Activated CD4-positive, alpha-beta T cell treated with anti-CD3 and anti-CD28 coated beads, Interleukin-2, amount 50 U/mL, for 1 hour (primary cell): ENCODE measurements at places on chromosomes 5 and 9.
A peak's percentile ranks its signal among the peaks of the same experiment; 100 is the strongest.

GRCh38 chr5:102295534-102296177 is 428 bp downstream of the SLCO4C1 start:
- DNase-seq: no peak

- no peak for DNase-seq
Observed at GRCh38 chr5:116009806-116010205, 22.5 kb upstream of the ARL14EPL start.

GRCh38 chr5:147188200-147189108 is 46.4 kb upstream of the STK32A start:
- peak; percentile 16 for DNase-seq

DNA sequence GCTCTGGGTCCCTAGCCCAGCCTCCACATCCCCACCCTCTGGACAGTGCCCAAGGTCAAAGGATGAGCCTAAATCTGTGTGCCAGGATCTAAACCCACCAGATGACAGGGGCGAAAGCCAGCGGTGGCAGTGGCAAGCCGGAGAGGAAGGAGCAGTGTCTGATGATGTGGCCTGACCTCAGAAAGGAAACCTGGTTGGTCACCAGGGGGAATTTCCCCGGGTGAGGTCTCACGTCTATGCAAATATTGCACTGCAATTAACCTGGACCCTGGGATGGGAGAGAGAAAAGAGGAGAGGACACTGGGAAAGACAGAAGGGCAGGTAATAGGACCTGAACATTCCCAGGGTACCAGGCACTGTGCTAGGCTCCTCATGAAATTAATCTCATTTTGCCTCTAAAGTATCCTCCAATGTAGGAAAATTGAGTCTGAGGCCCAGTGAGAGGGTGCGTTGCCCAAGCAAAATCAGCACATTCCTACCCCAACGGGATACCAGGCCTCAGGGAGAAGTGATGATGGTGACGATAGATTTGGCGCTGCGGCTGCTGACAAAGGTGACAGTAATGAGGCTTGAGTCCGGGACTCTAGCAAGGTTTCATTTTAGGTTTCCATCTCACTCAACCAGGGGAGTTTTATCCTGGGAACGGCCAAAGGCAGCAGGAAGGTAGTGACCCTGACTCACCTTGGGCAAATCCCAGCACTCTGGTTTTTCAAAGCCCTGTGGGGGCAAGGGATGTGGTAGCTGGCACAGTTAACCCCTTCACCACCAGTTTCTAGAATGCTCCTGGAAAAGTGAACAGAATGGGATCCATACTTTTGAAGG is 13.4 kb upstream of the TNIP1 start:
- peak; percentile 29 for DNase-seq

- no peak for DNase-seq
Observed at GRCh38 chr9:123069010-123069481, 35.6 kb downstream of the GPR21 start.

- DNase-seq: peak; percentile 61
Observed at GRCh38 chr9:94860678-94861588, 134.4 kb downstream of the AOPEP start.

- DNase-seq: no peak
Observed at GRCh38 chr9:138075961-138076649, 198.5 kb downstream of the CACNA1B start.

DNA sequence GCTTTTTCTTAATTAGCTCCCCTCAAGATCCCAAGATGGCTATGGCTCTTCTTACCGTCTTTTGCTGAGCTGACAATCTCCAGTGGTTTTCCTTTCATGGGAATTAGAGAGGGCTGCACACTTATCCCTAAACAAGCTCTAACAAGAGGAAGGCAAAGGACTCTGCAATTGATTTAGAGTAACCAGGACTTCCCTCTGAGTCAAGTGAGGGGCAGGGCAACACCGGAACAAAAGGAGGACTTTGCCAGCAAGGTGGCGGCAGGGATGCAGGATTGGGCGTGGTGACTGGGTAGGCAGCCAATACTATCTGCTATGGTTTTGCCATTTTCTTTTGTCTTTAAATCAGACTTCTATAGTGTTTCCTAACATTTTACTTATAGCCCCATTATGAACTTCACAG is 9.8 kb downstream of the SLC44A1 start:
- no peak for DNase-seq

GRCh38 chr5:52177193-52177592 is 610.5 kb upstream of the ITGA1 start:
- DNase-seq: no peak

- no peak for DNase-seq
Observed at GRCh38 chr5:134209477-134210245, 16.2 kb downstream of the PPP2CA start.

- no peak for DNase-seq
Observed at GRCh38 chr9:134653259-134654009, 11.8 kb downstream of the COL5A1 start.

GRCh38 chr9:18675332-18675731 is 201.4 kb downstream of the ADAMTSL1 start:
- no peak for DNase-seq

GRCh38 chr9:81906671-81907070 is 21.6 kb upstream of the SPATA31D4 start:
- no peak for DNase-seq

DNA sequence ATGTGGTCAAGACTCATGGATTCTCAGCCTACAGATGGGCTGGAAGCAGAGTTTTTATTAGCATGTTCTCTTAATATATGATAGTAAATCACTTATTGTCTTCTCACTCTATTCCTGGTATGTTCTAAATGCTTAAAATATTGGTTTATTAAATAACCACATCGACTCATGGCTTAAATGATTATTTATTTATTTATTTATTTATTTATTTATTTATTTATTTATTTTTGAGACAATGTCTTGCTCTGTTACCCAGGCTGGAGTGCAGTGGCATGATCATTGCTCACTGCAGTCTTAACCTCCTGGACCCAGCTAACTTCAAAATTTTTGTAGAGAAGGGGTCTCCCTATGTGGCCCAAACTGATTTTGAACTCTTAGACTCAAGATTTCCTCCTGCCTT is 457.2 kb upstream of the TNC start:
- no peak for DNase-seq

GRCh38 chr5:110899566-110900412 is 161.0 kb downstream of the SLC25A46 start:
- DNase-seq: no peak

GRCh38 chr9:79759460-79759859 is 187.7 kb downstream of the TLE4 start:
- no peak for DNase-seq

DNA sequence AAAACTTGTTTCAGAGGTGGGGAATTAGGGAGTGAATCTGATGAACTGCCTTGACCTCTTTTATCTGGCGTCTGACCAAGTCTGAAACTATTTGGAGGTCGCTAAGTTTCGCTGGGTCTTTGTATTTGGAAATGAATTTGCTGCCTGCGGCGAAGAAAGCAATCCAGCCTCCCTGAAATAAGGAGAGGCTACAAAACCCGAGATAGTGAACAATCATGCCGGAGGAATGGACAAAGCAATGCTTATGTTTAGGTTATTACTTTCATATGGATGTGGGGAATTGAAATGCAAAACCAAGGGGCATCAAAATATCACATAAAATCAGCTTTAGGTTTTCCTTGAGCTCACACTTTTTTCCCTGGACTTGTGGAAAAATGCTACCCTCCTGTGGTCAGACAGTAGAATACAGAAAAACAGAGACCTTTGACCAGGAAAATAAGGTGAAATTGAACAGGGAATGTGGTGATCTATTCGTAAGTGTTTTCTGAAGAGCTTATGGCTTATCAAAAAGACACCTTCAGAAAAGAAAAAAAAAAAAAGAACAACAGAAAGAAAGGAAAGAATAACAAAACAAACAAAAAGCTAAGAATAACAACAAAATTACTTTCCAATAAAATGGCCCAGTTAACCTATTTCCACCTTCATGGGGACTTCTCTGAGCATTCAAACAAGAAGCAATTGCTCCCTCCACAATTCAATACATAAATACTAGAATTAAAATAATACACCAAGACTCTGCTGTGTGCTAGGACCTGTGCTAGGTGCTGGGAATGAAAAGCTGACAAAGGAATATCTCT is 68.6 kb upstream of the DPYSL3 start:
- DNase-seq: no peak

DNA sequence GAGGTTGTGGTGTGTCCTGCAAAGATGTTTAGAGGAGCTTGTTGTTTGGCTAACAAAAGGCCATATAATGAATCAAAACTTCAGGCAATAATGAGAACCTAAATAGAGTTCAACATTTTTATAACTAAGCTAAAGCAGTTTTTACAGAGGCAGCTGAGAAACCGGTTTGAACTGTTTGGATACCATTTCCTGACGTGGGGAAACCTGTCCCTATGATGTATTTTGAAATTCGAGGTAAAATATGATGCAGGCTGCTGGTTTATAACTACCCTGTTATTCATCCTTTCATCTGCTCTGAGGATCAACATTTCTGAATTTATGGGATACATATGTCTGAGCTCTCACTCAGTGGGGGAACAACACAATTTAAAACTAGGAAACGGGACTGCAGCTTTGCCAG is 289.5 kb upstream of the IRX2 start:
- no peak for DNase-seq

- no peak for DNase-seq
Observed at GRCh38 chr9:80352967-80353366, 781.2 kb downstream of the TLE4 start.

DNA sequence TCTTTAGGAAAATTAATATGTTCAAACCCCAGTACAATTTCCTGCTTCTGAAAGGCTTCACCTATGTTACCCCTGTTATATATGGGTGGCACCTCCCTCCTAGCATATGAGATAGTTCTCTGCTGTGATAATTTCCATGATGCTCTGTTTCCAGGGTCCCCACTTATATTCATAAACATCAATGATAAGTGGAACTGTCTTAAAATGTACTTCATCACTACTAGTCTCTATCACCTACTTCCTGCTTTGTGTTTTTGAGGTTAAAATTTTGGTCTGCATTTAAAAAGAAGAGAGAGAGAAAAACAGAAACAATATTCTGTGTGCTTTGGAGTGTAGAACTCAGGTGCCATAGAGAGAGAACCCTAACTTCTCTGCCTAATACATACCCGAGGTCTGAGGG is 234.7 kb downstream of the HTR1A start:
- DNase-seq: no peak

DNA sequence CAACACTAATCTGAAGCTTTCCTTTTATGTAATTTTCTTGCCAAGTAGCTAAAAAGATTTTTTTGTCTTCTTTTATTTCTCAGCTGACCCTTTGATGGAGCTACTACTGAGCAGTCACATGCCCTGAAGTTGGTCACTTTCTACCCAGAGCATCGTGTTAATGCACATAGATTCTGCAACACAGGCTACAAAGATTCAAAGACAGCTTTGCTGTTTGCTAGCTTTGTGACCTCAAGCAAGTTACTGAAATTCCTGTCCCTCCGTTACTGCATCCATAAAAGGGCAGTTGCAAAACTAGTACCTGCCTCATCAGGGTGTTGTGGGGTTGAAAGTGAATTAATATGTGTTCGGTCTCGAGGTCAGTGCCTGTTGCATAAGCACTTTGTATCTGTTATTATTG is 179.9 kb downstream of the GAS1 start:
- DNase-seq: no peak

- no peak for DNase-seq
Observed at GRCh38 chr9:129806061-129806460, 3.1 kb downstream of the TOR1B start.

DNA sequence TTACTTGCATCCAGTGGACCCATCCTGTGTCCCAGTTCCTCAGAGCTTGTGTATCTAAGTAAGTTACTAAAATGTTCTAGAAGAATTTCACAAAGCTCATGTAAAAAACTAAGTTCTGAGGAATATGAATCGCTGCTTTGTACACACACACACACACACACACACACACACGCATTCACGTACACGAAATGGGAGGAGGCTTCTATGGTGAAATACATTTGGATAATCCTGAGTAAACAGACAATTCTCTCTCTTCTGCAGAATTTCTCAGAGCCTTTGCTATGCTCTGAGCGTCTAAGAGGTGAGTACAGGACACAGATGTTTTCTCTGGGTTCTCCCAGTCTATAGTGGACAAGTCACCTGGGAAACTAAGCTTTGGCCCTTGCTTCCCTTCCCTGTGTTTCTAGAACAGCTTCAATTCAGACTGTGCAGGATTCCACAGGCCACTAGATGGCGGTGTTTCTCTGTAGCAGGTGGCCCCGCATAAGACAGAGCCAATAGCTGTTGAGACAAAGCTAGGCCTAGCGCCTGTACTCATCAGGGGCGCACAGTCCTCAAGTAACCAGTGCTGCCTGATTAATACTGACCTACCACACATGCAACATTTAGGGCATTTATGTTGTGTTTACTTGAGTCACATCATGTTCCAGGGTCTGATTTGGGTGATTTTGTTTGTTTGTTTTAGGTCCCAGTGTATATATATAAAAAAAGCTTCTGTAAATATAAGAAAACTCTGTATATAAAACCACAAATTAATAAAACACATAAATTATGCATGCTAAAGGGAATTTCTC is 114.8 kb downstream of the LIFR start:
- DNase-seq: peak; percentile 77

GRCh38 chr5:155870636-155871035 is 456.3 kb upstream of the SGCD start:
- no peak for DNase-seq

DNA sequence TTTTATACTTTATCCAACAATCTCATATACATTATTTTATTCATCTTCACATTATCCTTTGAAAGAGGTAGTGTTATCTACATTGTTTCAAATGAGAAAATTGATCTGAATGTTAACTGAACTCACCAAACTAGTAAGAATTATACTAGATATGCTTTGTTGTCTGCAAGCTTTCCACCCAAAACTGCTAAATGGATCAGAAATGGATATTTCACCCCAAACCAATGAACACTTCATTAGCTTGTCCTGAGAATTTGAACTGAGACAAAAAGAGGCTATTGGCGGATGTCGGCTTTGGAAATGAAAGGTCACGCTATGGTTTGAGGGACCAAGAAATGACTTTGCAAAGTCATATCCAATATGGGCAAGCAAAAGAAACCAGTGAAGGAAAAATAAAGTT is 201.9 kb upstream of the TRPM3 start:
- DNase-seq: no peak

DNA sequence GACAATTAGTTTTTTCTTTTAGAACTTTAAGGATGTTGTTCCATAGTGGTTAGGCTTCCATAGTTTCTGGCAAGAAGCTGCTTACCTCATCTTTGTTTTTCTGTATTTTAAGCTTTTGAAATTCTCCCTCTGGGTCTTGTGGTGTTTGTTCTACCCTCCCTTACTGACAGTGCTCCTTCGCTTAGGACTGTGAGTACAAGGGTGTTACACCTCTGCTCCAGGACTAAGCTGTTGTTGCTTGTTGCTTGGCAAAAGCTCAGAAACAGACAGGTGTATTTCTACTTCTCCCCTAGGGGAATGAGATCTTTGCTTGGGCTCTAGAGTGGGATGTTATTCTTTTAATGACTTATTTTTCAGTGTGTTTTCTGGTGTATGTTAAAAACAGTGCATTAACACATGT is 225.2 kb downstream of the WDR70 start:
- DNase-seq: no peak

DNA sequence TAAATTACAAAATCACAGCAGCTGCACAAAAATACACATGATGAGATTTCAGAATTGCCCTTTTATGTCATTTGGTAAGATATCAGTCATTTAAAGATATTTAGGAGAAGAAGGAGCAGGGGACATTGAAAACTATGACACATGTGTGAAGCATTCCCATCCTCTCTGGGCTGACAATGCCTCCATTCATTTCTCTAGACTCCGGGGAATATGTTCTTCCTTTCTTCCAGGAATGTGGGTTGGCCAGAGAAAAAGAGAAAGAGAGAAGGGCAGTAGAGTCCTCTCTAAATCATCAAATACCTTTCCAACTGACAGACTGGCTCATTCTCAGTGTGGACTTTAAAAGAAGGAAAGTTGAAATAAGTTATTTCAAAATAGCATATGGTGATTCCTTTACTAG is 205.6 kb upstream of the ADAMTSL1 start:
- no peak for DNase-seq

GRCh38 chr5:2763533-2763794 is 12.0 kb upstream of the IRX2 start:
- DNase-seq: no peak
